GM03348 (cell line): ENCODE measurements at places on chromosomes 11 and 22.

DNA sequence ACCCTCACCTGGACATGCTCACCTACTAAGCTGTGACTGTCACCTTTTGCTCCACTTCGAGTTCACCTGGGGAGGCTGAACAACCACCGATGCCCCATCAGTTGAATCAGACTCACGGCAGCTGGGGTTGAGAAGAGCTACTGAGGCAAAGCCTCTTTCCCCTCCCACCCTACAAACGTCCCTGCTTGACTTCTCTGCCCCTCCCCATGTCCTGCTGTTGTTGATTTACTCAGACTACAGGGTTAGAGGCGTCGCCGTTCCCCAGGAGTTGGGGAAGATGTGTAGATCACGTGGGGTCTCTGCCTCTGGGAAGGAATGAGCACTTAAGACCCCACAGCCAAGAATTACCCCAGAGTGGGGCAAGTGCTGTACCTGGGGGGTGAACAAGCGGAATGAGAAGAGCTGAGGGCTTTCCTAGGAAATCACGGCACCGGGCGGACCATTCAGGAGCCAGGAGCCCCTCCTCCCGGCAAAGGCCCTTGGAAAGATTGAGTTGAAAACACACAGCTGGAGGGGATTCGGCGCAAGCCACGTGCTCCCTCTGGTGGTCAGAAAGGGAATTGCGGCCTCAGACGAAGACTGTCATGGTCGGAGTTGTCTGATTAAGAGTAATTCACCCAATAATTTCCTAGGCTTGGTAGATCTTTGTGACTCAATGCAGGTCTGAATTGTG, 7.0 kb downstream of the FXYD2 start:
- DNase-seq = peak; percentile 88

- no peak for DNase-seq
Observed at GRCh38 chr22:44445731-44446130, 52.3 kb downstream of the RTL6 start.

GRCh38 chr11:60840470-60841430, 1.2 kb upstream of the CCDC86 start:
- peak; percentile 93 for DNase-seq

- no peak for DNase-seq
Observed at GRCh38 chr11:115761348-115761747, 257.1 kb upstream of the CADM1 start.

- DNase-seq = no peak
Observed at GRCh38 chr11:119895981-119896380, 167.0 kb upstream of the NECTIN1 start.

GRCh38 chr22:30336752-30337460, 10.2 kb upstream of the TBC1D10A start:
- no peak for DNase-seq

GRCh38 chr11:120011836-120012235, 126.1 kb downstream of the TRIM29 start:
- no peak for DNase-seq

- DNase-seq = no peak
Observed at GRCh38 chr11:130216591-130217132, 57.1 kb downstream of the ST14 start.

GRCh38 chr22:41446057-41446501, 522 bp downstream of the TOB2 start:
- DNase-seq = peak; percentile 28

DNA sequence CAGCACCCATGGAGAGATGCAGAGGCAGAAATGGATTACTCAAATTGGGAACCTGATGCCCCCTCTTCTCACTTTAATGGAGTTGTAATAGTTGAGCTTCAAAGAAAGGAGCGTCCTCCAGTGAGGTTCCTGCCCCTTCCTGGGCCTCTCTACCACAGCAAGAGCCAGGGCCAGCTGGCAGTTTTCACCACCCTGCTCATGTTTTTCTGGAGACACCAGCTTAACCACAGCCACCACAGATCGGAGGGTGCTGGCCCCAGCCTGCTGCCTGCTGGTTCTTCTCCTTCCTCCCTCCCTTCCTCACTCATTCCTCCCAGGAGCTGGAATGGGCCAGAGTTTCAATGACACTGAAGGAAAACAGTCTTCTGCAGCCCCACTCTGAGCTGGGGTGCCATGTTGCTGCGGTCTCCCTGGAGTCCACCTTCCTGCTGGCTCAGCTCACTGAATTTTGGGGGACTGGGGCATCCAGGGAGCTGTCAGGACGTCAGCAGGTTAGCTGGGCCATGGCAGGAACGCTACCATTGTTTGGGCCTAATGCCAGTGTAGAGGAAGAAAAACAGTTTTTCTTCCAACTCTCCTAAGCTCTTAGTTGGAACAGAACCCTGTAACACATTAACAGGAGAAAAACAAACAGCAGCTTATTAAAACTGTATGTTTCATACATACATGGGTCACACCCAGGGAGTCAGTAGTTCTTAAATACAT, 57.7 kb downstream of the TRAF6 start:
- DNase-seq = peak; percentile 43

DNA sequence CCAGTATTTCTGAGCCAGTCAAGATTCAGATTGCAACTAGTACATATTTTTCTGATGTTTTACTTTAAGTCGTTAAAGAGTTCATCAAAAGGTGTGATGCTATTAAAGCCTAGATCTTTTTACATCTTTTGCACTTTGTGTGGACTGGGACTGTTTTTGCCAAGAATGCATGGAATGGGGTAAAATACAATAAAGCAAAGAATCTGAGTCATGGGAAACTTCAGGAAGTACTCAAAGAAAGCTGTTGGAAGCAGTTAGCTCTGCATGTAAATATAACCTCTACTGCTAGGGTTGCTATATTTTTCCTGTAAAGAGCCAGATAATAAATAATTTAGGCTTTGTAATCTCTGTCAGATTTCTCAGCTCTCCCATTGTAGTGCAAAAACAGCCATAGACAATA, 20.9 kb downstream of the ATXN10 start:
- DNase-seq = peak; percentile 43

DNA sequence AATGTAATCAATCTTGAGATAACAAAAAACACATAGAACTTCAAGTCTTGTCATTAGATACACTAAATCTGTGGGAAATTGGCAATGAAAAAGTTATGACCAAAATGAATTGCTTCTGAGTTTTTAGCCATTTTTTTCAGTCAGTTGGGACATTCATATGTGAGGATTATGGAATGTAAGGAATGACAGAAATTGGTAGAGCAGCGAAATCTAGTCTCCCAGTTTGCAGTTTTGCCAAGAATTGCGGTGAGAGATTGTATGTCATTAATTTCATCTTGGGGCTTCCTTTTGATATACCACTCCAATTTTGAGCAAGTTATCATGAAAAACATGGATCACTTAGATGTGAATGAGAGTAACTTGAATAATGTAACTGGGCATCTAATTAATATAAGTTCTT, 49.9 kb downstream of the SIK2 start:
- DNase-seq = peak; percentile 38

DNA sequence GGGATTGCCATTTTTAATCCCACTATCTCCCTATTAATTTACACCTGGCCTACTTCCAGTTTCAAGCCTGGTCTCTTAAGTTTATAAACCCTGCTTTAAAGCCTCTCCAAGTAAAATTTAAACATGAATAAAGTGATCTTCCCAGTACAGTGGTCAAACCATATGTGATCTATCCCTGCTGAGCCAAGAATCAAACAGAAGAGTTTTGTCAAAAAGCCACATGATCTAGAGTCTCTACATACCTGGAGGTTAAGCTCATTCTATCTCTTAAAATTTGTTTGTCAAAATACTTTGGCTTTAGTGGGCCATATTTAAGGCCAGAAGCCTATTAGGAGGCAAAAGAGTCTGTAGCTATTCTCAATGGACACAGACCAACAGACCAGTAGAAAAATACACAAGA, 42.9 kb upstream of the DDI1 start:
- peak; percentile 4 for DNase-seq

GRCh38 chr11:33543823-33544222, 156.8 kb downstream of the C11orf91 start:
- peak; percentile 67 for DNase-seq

DNA sequence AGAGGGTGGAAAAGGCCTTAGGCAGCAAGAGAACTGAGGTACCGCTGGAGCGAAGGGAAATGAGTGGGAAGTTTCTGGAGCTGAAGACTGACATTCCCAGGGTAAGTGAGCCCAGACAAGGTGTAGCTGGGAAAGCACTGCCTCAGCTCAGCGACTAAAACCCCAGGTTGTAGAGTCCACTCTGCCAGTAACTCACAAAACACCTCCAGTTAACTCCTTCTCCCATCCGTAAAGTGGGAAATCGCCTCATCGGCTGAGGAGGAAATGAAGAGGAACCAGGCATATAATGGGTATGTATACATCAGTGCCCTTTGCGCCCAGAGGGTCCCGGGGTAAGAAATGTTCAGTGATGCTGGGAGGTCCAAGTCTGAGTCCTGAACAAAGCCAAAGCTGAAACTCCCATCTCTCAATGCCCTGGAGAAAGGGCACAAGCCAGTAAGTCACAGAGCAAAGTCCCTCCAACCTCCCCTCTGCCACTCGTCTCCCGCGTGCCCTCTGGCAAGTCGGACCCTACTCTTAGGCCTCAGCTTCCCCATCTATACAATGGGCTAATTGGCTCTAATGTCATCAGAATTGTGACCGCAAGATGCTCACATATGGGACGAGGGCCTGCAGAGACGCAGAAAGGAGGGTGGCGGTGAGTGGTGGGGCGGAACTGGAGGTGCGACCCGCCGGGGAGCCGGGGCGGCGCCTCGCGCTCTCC, 588 bp downstream of the VPS37C start:
- DNase-seq = no peak

DNA sequence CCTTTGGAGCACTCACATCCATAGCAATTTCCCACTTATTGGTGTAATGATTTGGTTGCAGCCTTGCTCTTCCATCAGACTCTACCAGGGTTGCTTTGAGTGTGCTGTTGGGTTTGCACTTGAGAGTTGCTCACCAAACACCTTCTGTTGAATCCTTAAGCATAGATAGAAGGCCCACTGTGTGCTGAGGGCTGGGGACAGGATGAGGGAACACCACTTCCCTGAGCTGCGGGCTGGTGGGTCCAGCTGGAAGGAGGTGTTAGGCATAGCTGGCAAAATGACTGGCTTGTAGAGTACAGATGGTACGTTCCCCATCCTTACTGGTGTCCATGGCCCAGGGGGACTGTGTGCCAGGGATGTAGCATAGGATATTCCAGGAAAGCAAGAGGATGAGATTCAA, 3.9 kb downstream of the PRDM11 start:
- no peak for DNase-seq

- DNase-seq = no peak
Observed at GRCh38 chr11:1481861-1482441, 4.6 kb downstream of the MOB2 start.

DNA sequence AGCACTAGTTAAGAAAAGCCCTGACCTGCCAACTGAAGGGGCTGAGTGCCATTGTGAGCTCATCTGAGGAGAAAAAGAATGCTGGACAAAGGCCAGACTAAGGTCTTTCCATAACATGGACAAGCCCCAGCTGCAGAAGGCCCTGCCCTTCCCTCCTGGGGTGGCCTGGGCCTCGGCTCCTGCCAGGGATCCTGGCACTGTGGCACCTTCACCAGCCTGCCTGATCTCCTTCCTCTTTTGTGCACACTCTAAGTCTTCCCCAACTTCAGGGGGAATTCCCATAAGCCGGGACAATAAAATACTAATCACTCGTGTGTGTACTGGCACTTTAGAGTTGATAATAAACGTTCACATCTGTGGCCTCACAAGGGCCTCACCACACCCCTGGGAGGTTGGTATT, 9.9 kb downstream of the TMPRSS13 start:
- no peak for DNase-seq

DNA sequence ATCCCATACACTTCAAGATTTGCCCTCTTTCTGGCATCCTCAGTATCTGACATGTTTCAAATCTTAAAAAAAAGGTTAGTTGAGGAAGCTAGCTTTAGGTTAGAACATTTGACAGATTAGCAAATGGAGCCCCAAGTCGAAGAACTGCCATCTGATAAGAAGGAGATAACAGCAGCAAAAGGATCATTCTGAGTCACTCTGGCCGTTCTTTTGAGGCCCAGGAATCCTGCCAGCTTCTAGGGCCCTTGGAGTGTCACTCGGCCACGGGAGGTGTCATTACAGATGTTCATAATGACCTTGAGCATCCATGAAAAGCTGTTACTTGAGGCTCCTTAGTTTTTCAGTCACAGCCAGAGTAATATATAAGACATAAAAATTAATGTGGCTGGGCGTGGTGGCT, 132.1 kb upstream of the RASSF10 start:
- no peak for DNase-seq

DNA sequence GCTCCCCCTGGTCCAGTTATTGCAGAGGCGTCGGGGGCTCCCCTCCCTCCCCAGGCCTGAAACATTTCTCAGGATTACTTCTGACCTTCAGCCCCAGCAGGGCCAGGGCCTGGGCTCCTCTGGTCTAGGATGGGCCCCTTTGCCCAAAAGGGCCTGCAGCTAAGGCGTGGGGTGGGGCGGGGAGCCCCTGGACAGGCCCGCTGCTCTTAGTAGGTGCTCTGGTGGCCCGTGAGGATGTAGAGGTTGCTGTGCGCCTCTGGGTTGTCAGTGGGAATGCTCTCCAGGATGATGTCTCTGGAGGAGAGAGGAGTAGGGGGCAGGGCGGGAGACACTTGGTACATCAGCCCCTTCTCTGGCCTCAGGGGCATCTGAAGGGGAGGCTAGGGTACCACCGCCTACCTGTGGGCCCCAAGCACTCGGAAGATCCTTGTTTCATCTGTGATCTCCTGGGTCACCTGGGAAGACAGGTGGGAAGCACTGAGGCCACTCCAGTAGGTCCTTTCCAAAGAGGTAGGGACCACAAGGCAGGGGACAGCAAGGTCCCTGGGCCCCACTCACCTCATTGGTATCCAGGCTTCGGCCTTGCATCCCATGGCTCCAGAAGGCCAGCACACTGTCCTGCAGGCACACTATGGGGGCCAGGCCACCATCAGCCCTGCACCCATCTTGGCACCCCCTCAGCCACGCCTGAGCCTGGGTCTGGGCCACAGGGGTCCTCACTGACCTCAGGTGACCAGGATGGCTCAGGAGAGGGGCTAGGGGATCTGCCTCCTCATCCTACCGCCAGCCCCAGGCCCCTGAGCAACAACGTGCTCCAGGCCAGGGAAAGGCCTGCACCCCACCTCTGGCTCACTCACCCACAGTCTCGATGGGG, 11.2 kb upstream of the SF1 start:
- DNase-seq = no peak

GRCh38 chr11:91773090-91773489, 451.5 kb upstream of the FAT3 start:
- DNase-seq = no peak

DNA sequence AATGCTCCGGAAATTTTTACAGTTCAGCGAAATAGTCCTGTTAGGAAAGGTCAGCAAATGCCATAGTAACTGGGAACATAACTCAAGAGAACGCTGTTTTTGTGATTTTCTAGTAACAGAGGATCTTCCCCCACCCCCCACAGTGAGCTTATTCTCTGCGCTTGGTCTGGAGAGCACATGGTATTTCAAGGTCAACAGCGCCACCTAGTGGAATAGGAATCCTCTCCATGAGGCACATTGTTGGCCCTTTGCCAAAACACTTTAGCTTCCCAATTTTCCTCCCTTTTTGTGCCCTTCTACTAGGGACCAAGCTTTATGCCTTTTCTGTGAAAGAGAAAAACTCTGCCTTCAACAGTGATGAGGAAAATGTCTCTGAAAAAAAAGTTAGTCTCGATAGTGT, 13.2 kb upstream of the OR4C12 start:
- peak; percentile 13 for DNase-seq

DNA sequence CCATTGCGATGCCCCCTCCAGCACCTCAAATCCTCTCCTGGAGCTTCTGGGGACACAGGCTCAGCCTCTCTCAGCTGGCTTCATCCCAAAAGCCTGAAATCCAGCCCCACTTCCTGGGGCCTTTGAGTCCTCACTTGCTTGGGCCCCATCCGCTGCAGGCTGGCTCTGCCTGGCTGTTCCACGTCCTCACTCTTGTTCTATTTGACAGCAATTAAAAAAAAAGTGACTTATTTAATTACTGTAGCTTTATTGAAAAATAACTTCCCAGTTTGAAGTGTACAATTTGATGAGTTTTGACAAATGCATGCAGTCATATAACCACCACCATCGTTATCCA, 27.2 kb downstream of the PARVG start:
- DNase-seq = no peak
